ENCODE measurements at places on chromosomes 12 and 14.

- no peak for DNase-seq
Measured at GRCh38 chr12:32811686-32812392, 56.1 kb upstream of the YARS2 start.

DNA sequence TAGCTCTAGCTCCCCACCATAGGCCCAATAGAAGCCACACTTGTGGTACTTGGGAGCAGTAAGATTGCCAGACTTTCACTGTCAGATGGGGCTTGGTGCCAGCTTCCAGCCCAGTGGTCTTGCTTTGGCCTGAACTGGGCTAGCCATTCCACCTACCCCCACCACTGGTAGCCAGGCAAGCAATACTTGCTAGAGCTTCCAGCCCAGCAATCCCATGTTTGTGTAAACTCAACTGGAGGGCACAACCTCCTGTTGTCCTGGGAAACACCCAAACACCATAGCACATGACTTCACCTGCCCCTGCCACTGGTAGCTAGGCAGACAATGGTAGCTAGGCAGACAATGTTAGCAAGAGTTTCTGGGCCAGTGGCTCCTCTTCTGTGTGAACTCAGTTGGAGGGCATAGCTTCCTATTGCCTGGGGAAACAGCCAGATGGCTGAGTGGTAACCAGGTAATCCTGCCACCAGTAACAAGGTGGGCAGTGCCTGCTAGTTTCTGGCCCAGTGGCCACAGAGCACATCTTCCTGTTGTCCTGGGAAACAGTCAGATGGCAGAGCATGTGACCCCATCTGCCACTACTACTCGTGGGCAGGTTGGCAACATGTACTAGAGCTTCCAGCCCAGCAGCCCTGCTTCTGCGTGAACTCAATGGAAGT is 5.6 kb upstream of the OR6C76 start:
- DNase-seq = peak; percentile 48

GRCh38 chr12:1912580-1913376 is 5.7 kb downstream of the CACNA2D4 start:
- peak; percentile 48 for DNase-seq

DNA sequence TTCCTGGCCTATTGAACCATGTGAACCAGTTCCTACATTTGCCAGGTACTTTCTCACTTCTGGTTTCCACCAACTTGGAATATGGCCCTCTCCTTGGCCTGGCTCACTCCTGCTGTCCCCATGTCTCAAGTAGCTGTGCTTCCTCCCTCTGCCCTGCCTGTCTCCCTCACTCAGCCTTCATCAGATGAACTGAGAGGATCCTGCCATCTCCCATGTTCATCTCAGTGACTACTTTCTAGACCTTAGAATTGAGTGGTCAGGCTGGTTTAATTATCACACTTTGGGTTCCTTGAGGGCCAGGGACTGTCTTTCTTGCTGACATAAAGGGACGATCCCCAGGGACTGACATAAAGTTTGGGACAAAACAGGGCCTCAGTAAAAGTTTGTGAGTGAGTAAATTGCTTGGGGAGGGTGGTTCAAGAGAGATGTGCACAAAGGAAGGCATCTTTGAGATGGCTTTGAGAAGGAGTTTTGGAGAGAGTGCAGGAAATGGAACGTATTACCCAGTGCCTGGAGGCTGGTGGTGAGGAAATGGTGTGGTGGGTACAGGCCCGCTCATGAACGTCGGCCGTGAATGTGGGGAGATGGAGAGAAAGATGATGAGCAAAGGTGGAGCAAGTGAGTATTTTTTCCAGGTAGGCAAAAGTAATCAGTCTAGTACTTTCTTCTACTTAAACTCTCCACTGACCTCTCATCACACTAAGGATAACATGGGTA is 20.8 kb downstream of the DYRK2 start:
- no peak for DNase-seq

DNA sequence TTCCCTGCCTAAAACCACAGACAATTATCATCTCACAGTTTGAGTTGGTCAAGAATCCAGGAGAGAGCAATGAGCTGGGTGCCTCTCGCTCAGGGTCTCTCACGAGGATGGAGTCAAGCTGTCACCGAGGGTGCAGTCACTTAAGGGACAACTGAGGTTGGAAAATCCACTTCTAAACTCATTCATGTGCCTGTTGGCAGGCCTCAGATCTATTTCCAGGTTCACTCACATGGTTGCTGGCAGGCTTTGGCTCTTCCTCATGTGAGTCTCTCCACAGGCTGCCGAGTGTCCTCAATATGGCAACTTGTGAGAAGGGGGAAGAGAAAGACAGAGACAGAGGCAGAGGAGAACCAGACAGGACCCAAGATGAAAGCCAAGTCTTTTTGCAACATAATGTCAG is 10.5 kb upstream of the OR10P1 start:
- no peak for DNase-seq

DNA sequence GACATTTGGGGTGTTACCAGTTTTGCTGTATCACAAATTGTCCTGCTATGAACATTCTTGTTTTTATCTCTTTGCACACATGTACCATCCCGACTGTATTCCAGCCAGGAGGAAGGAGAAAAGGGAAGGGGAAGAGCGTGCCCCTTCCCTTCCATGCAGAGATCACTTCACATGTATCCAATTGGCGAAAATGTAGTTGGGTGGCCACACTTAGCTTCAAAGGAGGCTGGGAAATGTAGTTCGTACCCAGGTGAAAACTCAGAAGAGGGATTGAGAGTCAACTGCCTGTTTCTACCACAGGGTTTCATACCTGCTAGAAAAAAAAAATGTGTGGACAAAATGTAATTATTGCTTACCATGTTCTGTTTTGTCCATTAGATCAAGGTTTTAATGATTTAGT is 189.1 kb upstream of the PELI2 start:
- DNase-seq = no peak

DNA sequence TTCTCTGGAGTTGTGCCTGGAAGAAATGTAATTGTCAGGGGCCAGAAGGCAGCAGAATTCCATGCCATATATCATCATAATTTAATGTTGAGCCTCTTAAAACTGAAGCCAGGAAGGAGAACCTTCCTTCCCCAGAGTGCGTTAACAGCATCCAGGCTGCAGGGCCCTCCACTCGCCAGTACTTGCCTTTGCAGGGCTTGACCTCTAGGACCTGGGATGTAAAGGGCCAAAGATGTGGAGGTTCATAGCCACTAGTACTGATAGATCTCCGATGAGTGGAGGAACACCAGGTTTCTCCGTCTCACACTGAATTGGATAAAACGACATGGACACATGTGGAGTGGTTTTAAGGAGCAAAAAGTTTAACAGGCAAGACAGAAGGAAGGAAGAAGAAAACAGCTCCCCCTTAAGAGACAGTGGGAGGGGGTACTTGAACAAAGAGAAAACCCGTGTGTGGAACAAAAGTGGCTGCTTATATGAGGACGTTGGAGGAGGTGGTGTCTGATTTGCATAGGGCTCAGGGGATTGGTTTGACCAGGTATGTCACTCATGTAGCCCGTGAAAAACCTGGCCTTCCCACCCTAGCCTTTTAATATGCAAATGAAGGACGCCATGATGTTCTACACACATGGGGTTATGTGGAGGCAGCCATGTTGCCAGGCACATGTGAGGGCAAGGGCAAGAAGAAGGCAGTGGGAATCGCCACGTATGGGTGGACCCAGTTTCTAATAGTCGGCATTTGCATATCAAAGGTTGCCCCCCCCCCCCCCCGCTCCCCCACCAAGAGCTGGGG is 38.8 kb upstream of the WSCD2 start:
- no peak for DNase-seq

- DNase-seq = no peak
Measured at GRCh38 chr12:76444408-76444984, 96.3 kb upstream of the BBS10 start.

Data from spleen (tissue), 13 donors.